ENCODE measurements at places on chromosomes 13 and 19.

GRCh38 chr19:17163652-17164051, 51.5 kb upstream of the USE1 start:
- DNase-seq, result no peak

DNA sequence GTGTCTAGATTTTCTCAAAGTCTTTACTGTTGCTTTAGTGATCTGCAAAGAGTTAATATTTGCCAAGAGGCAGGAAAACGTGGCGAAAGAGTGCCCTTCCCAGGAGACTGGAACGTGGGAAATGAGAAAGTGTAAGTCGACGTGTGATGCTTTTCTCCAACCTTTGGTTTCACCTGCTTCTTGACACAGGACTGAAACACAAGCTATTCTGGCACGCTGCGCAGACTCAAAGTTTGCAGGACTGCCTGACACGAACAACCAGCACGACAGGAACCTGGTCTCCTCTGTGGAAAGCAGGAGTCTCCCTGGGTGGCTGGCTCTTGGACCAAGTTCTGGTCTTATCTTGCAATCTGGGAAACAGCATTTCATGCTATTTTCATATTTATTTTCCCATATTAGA, 28.6 kb downstream of the RFXAP start:
- DNase-seq, result no peak

DNA sequence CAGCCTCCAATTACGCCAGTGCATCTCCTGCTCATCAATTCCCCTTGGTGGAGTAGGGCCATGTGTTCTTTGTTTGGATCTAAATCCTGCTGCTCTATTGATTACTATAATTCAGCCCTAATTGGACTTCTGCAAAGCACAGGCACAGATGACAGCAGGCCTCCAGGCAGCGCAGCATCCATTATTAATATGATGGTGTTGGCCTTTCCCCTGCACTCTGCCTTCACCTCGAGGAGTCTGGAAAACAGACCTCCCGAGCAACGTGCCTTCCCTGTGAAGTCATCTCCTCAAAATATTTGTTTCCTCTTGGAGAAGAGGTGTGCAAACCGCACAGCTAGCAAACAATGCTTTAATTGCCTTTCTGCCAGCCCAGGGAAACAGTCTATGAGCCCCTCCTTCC, 92.5 kb downstream of the UQCRFS1 start:
- no peak for DNase-seq

DNA sequence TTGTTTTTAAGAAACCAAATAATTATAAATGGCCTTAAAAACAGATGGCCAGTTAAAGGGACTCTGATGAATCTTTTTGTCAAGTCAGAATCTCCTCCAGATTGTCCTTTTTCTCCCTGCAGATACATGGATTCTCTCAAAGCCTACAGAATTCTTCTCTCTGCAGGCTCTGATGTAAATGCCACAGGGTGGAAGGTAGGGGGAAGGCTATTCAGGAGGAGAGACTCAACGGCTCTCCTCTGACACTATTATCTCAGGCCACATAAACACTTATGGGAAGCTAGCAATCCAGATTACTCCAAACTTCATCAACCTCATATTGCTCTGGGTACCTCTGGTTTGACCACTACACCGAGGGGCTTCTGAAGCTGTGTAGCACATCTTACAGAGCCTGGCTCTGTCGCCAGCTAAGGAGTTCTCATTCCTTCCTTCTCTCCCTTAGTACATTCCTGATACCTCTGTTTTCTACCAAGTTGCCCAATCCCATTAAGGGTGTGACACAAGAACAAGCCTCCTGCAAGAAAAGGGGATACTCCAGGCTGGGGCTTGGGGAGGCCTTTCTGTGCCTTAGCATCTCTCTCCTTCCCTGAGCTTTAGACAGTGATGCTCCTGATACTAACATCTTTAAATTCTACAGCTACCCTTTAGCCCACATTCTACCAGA, 14.9 kb downstream of the LCP1 start:
- DNase-seq, result no peak

- no peak for DNase-seq
These were observed 16.9 kb upstream of the TEX29 start for GRCh38 chr13:111303559-111303958.

DNA sequence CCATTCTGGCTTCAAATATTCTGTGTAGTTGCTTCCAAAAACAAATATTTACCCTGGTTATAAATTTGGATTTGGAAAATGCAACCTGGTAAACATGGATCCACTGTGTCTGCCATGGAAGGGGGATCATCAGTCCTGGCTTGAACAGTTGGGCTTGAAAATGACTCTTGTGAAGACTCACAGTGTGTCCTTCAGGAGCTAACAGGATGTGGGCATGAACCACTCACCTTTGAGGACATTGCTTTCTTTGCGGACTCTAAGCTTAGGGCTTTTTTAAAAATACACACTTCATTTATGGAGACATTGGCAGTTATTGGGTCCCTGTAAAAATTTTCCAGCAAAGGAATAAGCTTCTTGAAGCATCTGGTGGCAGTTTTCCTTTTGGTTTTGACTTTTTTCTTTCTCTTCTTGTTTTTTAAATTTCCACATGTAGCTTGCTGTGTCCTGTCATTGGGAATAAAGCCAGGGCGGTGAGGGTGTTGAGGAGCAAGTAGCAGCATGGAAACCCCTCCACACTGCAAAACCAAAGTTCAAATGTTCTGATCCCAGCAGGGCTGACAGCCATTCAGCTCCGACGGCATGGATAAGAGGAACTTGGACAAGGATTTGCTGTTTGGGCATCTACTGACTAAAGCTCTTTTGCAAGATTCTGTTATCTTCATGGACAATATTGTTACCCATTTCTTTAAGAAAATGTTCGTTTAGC, 39.5 kb upstream of the SERP2 start:
- no peak for DNase-seq

GRCh38 chr13:111977179-111977506, 89.8 kb upstream of the SOX1 start:
- DNase-seq, result no peak

DNA sequence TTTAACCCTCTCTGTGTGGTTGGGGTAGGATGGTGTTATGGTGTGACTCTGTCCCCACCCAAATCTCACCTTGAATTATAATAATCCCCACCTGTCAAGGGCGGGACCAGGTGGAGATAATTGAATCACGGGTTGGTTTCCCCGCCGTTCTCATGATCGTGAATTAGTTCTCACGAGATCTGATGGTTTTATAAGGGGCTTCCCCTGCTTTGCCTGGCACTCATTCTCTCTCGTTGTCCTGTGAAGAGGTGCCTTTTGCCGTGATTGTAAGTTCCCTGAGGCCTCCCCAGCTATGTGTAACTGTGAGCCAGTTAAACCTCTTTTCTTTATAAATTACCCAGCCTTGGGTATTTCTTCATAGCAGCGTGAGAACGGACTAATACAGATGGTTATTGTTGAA, 68.8 kb downstream of the ARHGEF7 start:
- DNase-seq, result no peak

DNA sequence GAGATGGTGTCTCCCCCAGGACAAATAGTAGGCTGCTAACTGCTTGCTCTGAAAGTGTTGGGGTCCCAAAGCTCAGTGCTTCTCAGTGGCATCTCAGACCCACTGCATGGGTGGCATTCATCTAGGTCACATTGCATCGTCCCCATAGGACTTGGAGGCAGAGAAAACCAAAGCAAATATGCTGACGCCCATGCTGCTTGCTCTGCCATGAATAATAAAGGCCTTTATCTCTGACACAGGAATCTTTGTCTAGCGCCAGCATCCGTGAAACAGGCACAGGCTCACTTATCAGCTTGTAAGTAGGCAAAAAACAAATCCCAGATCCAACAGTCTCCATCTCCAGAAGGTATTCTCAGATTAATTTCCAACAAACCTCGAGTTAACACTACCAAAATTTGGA, 18.9 kb upstream of the IPO5 start:
- no peak for DNase-seq

DNA sequence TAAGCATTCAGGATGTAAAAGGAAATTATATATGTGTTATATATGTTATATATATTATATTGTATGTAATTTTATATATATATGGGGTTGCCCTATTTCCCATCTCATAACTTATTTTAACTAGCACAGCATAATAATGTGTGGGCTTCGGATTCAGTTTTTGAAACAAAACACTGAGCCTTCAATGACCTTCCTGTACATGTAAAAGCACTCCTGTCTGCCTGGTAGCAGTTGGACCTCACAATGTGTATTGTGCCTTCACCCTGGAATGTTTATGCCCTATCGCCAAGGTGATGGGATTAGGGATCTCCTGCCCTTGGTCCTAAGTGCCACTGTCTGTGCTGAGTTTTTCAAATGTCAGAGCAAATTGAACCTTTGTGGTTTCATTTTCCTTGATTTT, 968.8 kb downstream of the TUBA3C start:
- no peak for DNase-seq

DNA sequence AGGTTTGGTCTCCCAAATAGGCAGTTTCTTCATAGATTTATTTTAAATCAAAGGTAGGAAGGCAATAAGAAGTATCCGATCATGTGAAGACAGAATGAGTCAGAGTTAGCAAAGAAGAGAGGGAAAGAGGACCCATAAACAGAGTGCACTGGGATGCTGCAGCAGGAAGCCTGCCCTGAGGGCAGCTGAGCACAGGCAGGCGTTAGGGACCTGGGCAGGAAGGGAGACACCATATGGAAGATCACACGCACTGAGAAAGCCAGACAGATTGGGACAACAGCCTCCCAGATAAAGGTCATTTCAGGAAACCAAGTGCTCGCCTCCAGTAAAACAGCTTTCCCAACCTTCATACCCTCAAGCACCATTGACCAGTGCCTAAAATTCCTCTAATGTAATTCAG, 598.0 kb downstream of the EFNB2 start:
- DNase-seq, result no peak

- DNase-seq, result no peak
These were observed 1.0 kb upstream of the ICAM5 start for GRCh38 chr19:10288662-10289166.

GRCh38 chr19:28523619-28524018, 689.3 kb downstream of the UQCRFS1 start:
- no peak for DNase-seq

- peak; percentile 46 for DNase-seq
These were observed at the start of gene ZNF665 for GRCh38 chr19:53192771-53193534. Gene ZNF665 (minus strand): TSS chr19:53193358. CDS start chr19:53182898, 10,460 bp downstream.

GRCh38 chr19:29546583-29547190, 20.9 kb downstream of the VSTM2B start:
- DNase-seq, result no peak

DNA sequence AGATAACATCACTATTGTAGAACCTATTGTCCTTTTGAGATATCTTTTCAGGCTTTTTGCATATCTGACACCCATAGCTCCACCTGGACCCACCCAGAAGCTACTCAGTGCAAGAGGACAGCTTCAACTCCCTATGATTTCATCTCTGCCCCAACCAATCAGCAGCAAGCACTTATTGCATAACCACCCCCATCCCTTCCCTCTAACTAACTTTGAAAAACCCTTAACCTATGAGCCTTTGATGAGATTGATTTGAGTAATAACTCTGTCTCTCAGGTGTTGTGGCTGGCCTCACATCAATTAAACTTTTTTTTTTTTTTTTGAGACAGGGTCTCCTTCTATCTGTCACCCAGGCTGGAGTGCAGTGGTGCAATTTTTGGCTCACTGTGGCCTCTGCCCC, 13.4 kb upstream of the MTRF1 start:
- no peak for DNase-seq

- DNase-seq, result no peak
These were observed 8.0 kb downstream of the MBD3 start for GRCh38 chr19:1584500-1585242.

GRCh38 chr13:26837997-26838396, 77.4 kb upstream of the GPR12 start:
- no peak for DNase-seq

- no peak for DNase-seq
These were observed 42.5 kb downstream of the EDNRB start for GRCh38 chr13:77876176-77876575.

DNA sequence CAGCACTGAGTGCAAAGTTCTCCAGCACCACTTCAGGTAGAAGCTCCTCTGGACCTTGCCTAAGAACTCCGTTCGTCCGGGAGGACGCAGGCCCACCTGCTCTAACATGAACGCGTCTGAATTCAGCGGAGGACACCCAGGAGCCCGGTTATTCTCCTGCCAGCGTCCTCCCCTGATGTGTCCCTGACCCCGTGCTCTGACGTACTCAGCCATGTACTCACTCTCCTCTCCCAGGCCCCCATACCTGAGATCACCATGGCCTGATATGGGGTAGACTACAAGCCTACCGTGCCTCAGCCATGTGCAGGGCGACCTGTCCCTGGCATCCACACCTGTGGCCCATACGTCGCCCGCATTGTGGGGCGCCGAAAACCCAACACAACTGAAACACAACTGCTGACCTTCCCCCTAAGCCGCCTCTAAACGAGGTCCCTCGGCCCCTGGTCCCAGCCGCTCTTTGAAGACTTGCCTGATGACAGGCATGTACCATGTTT, 744 bp upstream of the ZNF584 start:
- no peak for DNase-seq

DNA sequence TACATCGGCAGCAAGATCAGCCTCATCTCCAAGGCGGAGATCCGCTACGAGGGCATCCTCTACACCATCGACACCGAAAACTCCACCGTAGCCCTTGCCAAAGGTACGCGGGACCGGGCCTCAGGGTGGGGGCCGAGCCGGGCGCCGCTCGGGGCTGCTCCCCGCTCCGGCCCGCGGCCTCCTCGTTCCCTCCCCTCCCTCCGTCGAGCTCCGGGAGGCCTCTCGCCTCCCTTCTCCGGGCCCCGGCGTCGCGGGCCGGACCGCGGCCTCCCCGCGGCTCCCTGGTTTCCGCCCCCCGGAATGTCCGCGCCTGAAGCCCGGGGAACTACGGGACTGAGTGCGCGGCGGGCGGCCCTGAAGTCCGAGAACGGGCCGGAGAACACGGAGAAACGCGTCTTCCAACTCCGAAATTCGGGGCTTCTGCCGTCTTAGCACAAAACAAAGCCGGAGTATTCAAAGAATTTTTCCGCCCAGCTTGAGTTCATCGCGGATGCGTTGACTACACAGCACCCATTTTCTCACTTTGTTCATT, 423 bp downstream of the LSM14A start:
- peak; percentile 12 for DNase-seq

GRCh38 chr19:37594304-37594981, at the start of the genes ZNF540 and ZNF571:
Gene ZNF540 (plus strand): TSS chr19:37594876. CDS start chr19:37598448, 3,572 bp downstream.
Gene ZNF571 (minus strand): TSS chr19:37594792. CDS start chr19:37586676, 8,116 bp downstream.
- DNase-seq, result peak; percentile 81

GRCh38 chr13:20465218-20465879, 60.3 kb downstream of the CRYL1 start:
- DNase-seq, result no peak

DNA sequence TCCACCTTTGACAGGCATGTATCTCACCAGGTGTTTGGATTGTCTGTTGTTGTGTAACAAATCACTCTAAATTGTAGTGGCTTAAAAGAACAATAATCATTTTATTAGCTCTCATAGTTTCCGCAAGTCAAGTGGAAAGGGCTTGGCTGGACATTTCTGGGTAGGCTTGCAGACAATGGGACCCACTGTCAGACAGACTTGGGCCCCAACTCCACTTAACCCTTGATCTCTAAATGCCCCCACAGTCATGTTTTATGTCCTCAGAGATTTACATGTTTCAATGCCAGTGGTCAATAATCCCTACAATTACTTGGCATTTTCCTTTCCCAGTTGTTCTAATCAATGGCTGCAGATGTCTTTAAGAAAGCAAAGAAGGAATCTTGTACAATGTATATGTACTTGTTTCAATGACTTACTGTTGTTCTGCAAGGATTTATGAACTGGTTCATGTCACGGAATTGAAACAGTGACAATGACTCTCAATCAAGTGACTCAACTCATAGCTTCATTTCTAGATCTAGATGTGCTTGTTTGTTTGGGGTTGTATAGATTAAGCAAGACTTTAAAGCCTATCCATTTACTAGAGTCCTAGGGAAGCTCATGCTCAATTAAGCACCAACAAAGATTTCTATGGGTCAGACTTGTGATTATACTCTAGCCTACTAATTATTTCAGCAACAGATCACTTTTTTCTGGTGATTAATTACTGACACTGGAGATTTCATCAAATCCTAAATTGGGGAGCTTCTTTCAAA, 510.1 kb upstream of the NBEA start:
- no peak for DNase-seq

Data from stimulated activated CD4-positive, alpha-beta T cell treated with anti-CD3 and anti-CD28 coated beads, Interleukin-1b, Interleukin-23, amount 100 ng/mL, for 1 hour (primary cell).